ENCODE measurements at places on chromosomes 2 and 18.

- no peak for DNase-seq
These were observed 13.8 kb downstream of the NRXN1 start for GRCh38 chr2:51018145-51018544.

DNA sequence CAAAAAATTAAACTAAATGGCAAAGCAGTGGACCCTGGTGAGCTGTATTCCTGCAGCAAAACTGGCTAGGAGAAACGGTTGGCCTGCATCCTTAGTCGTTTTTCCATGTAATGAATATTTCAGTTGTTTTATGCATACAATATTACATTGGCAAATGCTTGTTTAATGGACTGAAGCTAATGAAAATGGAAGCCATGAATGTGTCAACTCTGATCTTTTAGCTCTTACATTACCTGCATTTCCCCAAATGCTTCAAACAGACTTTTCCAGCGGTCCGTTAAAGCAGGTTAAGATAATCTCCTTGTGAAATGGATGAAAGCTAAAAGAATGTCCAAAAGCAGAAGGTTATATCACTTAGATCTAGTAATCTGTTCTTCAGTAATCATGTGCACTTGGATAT lies 686.3 kb upstream of the SETBP1 start:
- no peak for DNase-seq

DNA sequence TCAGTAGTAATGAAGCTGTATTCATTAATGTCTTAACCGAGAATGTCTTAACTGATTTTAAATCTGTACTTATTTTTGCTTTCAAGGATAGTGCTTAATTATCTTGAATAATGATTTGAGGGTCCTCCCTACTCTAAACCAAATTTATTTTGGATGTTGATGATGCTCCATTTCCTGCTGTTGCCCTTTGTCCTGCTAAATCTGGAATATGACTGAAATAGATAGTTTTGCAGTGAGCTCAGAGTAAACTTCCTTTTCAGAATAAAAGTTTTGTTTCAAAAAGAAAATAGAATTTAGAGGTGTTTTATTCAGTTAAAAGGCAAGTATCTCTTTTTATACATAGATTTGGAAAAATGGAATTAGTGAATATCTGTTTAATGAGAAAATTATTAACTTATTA lies 8.1 kb downstream of the NBEAL1 start:
- DNase-seq: no peak

DNA sequence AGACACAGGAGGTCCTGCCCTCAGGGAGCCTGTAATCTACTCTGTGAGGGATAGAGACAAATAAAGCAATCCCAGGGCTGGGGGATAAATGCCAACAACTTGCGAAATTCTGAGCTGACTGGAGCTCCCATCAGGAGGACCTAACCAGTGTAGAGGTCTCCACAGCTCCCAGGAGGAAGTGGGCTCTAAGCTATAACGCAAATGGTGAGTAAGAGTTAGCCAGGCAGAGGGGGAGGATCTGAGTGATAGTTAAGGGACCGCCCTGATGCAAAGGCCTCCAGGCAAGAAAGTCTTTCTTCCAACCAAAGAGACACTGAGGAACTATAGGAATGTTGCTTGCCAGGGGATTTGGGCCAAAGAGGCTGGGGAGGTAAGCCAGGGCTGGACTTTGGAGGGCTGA lies 16.0 kb upstream of the ZNF532 start:
- no peak for DNase-seq

DNA sequence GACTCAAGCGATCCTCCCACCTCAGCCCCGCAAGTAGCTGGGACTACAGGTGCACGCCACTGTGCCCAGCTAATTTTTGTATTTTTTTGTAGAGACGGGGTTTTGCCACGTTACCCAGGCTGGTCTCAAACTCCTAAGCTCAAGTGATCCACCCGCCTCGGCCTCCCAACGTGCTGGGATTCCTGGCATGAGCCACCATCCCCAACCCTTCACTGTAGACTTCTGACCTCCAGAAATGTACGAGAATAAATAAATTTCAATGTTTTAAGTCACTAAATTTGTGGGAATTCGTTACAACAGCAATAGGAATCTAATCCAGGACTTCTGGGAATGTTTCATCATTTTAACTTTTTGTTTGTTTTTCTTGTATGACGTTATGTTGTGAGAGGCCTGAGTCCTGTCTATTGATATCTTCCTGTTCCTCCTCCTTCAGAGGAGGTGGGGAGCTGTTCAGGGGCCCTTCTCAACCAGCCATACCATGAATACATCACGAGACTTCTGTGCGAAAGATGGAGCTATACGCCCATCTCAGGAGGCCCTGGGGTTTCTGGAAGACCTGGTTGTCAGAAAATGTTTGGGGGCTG lies 40.0 kb downstream of the TEX44 start:
- no peak for DNase-seq

DNA sequence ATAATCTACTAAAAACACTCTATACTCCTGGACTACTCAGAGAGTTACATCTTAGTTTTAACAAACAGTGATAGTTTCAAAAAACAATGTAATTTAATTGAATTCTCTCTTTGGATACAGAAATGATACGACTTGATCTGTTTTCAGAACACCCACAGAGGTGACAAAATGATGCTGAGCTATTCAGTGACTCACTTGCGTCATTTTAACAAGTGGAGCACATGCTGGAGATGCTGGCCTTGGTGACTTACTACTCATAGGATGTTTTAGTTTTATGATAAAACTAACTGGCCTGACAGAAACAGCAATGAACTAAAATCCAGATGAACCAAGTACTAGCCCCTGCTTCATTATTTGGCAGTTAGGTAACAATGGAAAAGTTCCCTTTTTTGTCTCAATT lies 101.3 kb upstream of the ITGB6 start:
- DNase-seq: no peak

DNA sequence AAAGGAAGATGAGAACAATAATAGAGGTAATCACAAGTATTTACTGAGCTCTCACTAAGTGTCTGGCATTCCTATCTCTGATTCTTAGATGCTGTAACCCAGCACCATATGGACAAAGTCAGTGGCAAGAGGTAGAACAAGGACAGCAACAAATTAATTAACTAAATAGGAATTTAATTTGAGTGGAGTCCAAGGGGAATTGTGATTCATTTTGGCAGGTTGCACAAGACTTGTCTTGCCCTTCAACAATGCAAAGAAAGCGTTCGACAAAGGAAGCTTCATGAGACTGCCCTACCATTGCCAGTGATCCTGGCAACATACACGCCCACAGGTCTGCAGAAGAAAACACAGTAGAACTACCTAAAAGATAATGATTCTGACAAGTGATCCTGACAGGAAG lies 221.6 kb downstream of the RBM43 start:
- DNase-seq: no peak

DNA sequence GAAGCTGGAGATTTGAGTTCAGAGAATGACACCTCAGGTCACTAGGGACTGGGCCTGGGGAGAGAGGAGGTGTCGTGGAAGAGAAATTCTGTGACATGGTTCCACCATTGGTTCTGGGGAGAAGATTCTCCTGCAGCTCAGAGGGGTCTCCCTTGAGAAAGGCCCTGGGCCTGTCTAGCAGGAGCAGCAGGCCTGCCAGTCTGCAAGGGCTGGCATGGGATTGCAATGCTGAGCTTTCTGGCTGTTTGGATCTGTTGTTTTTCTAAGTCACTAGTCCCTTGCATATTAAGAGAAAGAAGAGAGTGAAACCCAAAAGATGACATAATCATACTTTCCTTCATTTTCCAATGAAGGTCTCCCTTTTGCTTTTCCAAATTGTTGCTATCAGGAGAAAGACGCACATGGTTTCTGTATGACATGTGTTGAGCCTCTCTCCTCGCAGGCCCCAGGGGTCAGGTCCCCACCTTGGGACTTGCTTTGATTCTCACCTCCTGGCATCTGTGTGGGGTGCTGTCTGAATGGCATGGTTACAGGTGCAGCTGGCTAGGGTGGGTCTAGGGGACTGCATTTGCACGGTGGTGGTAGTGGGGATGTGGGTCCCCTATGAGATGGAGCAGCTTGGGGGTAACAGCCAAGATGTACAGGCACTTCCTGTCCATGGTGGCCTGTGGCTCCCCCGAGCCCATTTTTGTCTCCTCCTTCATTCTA lies 117.8 kb downstream of the GLI2 start:
- no peak for DNase-seq

DNA sequence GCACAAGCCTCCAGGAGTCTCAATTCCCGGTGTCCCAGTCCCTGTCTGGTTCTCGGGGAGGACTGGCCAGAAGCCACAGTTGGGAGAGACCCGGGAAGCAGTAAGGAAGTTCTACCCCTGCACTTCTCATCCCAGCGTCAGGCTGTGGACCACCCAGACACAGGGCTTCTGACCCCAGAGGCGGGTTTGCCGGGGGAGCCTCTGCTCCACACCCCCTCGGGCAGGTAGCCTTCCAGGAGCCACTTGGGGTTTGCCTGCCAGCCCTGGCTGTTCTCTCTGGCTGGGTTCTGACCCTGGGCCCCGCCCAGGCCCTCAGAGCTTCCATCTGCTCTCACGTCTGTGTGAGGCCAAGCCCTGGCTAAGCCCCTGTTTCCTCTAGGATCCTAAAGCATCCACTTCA lies 94.4 kb upstream of the GPC1 start:
- DNase-seq: no peak

DNA sequence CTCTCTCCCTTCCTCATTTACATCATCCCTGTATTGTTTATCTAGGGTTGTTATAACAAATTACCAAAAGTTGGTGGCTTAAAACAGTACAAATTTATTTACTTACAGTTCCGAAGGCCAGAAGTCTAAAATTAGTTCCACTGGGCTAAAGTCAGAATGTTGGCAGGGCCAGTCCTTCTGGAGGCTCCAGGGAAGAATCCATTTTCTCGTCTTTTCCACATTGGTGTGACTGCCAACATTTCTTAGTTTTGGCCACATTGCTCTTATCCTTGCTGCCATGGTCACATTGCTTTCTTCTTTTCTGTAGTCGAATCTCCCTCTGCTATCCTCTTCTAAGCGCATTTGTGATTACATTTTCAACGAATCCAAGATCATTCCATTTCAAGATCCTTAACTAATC lies 34.7 kb downstream of the ICOS start:
- DNase-seq: no peak

DNA sequence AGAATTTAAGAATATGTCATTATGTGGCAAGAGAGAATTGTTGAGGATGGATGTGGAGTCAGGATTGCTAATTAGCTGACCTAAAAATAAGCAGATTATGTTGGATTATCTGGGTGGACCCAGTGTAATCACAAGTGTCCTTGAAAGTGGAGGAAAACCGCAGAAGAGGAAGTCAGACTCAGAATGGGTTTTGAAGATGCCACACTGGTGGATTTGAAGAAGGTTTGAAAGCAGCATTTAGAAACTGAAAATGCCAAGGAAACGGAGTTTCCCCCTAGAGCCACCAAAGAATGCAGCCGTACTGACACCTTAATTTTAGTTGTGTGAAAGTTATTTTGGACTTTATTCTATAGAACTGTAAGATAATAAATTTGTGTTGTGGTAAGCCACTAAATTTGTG lies 41.6 kb upstream of the DPP10 start:
- no peak for DNase-seq

- DNase-seq: no peak
These were observed 733.4 kb upstream of the CDH7 start for GRCh38 chr18:65017372-65017760.

DNA sequence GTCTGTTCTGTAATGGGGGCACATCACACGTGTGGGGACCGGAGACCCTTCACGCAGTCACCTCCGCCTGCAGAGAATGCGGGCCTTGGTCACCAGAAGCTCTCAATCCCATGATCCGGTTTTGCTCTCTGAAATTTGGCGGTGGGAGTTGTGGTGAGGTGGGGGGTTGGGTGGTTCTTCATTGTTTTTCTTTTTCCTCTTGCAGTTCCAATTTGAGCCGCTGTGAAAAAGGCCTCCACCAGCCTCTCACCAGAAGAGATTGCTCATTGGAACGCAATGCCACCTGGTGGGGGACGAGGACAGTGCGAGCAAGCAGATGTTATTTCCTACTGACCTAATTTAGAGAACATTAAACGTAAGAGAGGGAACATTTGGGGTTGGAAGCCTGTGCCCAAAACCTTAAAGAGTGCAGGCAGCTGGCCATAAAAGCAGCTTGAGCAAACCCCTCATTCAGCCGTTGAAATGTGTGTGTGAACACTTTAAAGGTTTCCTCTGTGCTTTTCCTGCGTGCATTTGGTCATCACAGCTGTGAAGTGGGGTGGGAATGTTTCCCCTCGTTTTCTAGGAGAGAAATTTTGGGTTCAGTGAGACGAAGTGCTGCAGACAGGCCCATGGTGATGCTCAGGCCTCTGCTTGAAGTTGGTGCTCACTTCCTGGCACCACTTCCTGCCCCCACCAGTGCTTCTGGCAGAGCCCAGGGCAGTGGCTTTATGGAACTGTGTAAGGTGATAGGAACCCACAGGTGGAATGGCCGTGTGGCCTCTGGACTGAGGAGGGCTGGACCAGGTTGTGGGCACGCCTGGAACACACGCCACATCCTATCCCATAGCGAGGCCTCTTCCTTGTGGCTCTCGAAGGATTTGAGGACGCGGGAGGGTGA lies 61.7 kb downstream of the ZCCHC2 start:
- peak; percentile 54 for DNase-seq

DNA sequence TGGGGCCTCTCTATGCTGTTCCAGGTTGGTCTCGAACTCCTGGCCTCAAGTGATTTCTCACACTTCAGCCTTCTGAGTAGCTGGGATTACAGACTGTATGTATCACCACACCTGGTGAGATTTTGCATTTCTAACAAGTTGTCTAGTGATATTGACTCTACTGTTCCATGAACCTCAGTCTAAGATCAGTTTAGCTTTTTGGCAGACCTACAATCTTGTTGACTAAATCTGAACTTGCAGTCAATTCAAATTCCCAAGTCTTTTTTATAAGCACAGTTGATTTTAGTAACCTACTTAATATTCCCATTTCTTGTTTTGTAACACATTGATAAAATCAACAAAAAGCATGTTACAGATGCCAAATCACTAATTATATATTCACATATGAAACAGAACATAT lies 266.1 kb upstream of the CYP26B1 start:
- DNase-seq: no peak

DNA sequence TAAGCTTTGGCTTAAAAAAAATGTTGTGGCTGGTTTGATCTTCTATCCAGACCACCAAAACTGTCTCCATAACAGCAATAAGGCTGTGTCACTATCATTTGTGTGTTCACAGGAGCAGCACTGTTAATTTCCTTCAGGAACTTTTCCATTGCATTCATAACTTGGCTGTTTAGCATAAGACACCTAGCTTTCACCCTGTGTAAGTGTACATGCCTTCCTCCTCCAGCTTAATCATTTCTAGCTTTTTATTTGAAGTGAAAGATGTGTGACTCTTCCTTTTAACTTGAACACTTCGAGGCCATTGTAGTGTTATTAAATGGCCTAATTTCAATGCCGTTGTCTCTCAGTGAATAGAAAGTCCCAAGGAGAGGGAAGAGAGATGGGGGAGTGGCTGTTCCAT lies 352.9 kb upstream of the VWC2L start:
- no peak for DNase-seq

- DNase-seq: no peak
These were observed 1412.0 kb upstream of the ZEB2 start for GRCh38 chr2:145931781-145932395.

- no peak for DNase-seq
These were observed 14.6 kb downstream of the CLASP1 start for GRCh38 chr2:121634354-121635307.

GRCh38 chr2:216478151-216478550 lies 20.5 kb upstream of the RPL37A start:
- no peak for DNase-seq
